ENCODE measurements at places on chromosomes 11 and 22.

- no peak for DNase-seq
Measured at GRCh38 chr22:24723111-24723510, 51.4 kb downstream of the PIWIL3 start.

DNA sequence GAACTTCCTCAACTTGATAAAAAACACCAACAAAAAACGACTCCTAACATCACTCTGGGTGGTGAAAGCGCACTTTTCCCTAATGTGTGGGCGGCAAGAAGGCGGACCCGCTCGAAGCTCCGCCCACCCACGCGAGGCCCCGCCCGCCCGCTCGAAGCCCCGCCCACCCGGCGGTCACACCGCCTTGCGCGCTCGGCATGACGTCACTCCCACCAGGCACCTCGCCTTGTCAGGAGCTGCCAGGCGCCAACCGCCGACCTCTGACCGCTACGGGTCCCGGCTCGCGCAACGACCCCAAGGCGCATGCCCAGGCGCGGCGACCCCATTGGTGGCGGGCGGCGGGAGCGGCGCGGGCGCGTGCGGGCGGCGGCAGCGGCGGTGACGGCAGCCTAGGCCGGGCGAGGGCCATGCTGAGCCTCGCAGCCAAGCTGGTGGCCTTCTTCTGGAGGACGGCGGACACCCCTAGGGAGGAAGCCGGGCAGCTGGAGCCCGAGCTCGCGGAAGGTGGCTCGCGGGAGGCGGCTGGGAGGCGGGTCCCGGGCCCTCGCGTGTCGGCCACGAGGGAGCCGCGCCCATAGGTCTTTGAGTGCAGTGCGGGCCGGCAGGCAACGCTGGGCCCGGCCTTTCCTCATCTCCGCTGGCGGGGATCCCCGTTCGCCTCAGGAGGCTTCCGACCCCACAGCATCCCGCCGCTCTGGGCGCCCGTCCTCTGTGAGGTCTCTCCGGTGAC lies at the start of gene MOV10L1:
Gene MOV10L1, plus strand, starts transcription at position 325 of the 730 bp plus-strand sequence. Its CDS starts 83 bp downstream, at position 408.
- no peak for DNase-seq

DNA sequence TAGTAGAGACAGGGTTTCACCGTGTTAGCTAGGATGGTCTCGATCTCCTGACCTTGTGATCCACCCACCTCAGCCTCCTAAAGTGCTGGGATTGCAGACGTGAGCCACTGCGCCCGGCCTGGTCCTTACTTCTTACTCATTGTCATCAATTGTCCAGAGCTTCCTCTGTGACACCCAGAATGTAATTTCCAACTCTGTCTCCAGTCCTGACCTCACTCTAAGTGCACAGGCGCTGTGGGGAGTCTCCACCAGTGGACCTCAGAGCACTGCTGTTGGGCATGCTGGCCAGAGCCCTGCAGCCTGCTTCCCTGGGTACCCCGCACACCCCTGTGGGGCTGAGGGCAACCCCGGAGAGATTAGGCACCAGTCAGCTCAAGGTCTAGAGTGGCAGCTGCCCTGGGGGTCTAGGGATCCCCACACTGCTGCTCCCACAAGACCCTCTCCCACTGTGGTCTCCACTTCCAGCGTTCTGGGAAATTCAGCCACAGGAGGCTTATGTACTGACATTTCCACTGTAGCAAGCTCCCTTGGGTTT lies 1140.3 kb downstream of the TBC1D22A start:
- no peak for DNase-seq

DNA sequence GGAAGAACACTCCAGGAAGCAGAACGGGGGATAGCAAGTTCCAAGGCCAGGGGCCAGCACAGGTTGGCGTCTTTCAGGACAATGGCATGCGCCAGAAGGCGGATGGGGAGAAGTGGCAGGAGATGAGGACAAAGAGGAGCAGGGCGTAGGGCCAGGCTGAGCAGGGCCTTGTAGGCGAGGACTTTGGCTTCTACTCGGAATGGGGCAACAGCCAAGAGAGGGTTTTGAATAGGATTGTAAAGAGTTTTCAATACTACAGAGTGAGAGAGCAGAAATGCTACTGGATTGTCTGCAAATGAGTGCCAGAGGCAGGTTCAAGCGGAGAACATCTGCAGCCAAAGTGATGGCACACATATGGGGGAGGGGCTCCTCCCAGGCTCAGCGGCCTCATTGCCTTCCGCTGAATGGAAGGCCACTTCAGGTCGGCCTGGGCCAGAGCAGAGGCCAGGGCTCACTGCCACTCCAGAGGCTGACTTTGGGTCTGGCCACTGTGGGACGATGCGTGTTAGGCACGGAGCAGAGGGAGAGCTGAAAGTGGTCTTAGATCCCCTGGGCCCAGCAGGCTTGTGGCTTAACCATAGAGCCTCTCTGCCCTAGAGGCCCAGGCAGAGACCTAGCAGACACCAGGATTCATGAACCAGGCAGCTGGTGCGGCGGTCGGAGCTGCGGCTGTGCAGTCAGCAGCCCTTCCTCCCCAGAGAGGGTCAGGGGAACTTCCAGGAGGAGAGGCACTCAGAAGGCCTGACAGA lies 118.2 kb downstream of the DSCAML1 start:
- no peak for DNase-seq

DNA sequence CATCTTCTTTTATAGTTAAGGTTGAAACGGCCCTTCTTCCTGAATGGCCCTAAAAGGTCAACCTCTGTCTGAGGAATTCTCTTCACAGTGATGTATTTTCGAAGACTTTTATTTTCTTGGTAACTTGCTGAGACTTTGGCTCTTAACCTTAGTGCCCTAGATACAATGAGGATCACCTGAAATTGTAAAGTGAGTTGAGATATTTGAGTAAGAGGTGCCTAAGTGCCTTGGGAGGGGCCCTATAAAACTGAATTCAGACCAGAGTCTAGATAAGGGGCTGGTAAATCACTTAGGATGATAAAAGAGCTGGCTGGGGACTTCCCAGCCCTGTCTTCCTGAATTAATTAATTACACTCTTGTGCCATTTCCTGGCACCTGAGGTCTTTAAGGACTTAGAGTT lies 505.6 kb upstream of the KIRREL3 start:
- DNase-seq = no peak

DNA sequence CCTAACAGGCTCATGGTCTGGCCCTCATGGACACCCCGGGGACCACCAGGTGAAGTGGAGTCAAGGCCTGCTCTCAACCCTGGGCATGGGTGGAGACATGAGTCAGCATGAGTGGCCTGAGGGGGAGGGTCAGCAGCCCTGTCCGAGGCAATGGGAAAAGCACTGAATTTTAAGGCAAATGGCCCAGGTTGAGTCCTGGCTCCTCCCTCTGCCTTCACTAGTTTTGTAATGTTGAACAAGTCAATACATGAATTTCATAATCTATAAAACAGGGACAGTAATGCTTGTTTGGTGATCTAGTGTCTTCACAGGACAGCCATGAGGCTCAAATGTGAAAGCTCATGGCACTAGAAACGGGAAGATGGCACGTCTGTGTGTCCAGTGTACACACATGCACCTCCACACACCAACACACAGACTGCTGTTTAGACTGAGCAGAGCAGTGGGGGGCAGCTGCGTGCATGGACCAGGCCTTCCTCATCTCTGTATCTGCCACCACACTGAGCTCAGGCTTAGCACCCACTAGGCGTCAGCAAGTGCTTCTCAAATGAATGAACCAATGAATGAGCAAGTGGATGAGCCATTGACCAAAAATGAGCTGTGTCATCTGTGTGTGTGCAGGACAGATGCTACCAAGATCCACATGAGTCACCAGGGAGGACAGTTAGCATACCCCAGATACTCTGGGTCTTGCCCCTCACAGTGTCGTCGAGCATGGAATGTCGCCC lies 63.4 kb downstream of the NRXN2 start:
- DNase-seq = no peak

GRCh38 chr22:36343070-36343719 lies 44.6 kb downstream of the MYH9 start:
- no peak for DNase-seq

GRCh38 chr22:30921108-30921507 lies 47.5 kb downstream of the MORC2 start:
- DNase-seq = no peak

GRCh38 chr11:2754008-2754407 lies 54.2 kb upstream of the KCNQ1OT1 start:
- DNase-seq = no peak

- no peak for DNase-seq
Measured at GRCh38 chr11:61716478-61717285, 35.8 kb upstream of the MYRF start.

- no peak for DNase-seq
Measured at GRCh38 chr22:36608987-36609386, 80.0 kb upstream of the EIF3D start.

DNA sequence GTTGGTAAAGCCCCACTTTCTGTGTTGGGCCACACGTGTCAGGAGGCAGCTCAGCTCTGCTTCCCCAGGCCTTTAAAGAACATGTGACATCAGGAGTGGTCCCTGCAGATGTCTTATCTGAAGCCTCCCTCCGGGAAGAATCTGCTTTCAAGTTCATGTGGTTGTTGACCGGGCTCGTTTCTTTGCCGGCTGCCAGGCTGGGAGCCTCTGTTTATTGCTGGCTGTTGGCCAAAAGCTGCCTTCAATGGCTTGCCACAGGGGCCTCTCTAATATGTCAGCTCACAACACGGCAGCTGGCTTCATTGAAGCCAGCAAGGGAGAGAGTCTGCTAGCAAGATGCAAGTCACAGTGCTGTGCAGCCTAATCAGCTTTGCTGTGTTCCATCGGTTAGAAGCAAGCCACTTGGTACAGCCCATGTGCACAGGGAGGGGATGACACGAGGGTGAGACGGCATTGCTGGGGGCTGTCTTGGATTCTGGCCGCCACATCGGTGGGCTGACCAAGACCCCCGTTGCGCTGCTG lies 14.6 kb downstream of the MRGPRF start:
- DNase-seq = no peak

DNA sequence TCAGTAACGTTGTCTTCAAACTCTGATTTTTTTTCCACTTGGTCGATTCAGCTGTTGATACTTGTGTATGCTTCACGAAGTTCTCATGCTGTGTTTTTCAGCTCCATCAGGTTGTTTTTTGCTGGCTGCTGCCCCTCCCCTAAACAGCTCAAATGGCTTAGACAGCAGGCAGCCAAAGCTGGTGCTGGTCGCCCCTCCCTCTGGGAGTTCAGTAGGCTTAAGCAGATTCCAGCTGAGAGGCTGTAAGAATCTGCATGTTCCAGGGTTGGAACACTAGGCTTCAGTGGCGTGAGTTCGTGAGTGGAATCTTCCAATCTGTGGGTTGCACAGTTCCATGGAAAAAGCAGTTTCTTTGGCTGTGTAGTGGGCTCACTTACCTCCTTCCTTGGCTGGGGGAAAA lies 10.3 kb upstream of the FIBIN start:
- no peak for DNase-seq

- no peak for DNase-seq
Measured at GRCh38 chr11:118008271-118008911, 22.2 kb downstream of the IL10RA start.

GRCh38 chr11:120759046-120759445 lies 247.5 kb downstream of the GRIK4 start:
- no peak for DNase-seq

GRCh38 chr11:44726283-44727113 lies at the start of gene TSPAN18:
TSPAN18 (plus strand) TSS chr11:44726962; CDS start chr11:44906417, 179,455 bp downstream.
- peak; percentile 63 for DNase-seq

GRCh38 chr11:67054836-67055523 lies 1.7 kb upstream of the RHOD start:
- no peak for DNase-seq

- no peak for DNase-seq
Measured at GRCh38 chr11:44622190-44622650, 56.8 kb downstream of the CD82 start.

DNA sequence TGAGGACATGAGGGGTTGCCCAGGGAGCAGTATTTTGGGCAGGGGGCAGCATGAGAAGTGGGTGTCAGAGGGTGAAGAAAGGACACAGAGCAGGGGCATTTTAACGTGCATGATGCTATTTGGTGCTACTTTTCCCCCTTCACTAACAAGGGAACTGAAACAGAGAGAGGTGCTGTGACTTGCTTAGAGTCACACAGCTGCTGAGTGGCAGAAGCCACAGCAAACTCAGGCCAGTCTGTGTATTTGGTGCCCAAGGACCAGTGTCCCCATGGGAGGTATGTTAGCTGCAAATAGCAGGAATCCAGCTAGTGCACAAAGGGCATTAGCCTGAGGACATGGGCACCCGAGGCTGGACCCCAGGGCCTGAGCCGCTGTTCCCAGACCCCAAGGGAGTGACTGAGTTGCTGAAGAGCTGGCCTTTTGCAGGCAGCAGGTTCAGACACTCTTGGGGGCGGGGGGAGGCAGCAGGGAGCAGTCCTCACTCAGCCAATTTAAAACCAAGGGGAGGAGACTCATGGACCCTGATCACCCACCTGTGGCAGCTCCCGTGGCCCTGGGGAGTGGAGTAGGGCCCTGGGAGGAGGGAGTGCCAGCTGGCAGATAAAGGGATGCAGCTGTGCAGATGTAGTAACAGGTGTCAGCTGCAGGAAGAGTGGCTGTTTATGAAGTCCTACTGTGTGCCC lies 14.6 kb downstream of the PARVG start:
- DNase-seq = no peak

DNA sequence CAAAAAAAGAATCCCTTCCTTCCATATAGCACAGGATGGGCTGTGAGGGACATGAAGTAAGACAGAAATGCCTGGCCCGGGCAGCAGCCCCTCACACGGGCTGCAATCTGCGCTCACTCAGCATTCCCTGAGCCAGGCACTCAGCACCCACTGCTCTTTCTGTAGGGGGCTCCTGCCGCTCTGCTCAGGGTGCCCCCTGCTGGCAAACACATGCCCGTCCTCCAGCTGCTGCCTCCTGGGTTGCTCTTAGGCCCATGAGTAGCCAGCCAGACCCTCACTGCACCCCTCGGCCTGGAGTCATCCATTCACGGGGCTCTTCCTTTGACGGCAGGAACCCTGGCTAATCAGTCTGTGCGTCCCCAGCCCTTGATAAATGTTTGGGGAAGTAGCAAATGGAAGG lies 6.9 kb downstream of the MCAT start:
- peak; percentile 67 for DNase-seq

- DNase-seq = peak; percentile 4
Measured at GRCh38 chr11:81237139-81237538, 1496.5 kb downstream of the FAM181B start.

GRCh38 chr11:24406980-24407379 lies 89.9 kb upstream of the LUZP2 start:
- DNase-seq = no peak

- no peak for DNase-seq
Measured at GRCh38 chr22:23301591-23301990, 121.3 kb downstream of the BCR start.

GRCh38 chr11:67053896-67054329 lies 2.7 kb upstream of the RHOD start:
- DNase-seq = peak; percentile 59

- no peak for DNase-seq
Measured at GRCh38 chr11:9071692-9072091, 19.7 kb downstream of the SCUBE2 start.

- DNase-seq = no peak
Measured at GRCh38 chr11:77324508-77324907, 23.0 kb upstream of the GDPD4 start.

DNA sequence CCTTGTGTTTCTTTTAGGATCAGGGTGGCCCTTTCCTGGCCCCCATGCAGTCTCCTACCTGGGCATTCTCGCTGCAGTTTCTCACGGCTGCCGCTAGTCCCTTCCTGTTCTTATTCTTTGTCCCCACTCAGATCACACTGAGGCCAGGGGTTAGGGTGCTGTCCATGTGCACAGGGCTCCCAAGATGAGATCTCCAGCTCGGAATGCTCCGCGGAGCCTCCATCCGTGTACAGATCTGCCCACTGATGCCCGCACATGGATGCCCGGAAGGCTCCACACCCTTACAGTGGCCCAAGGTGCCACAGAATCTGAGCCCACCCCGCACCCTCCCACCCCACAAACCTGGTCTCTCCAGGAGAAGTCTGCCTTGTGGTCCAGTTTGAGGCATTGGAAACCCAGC lies 457.3 kb downstream of the TBC1D22A start:
- no peak for DNase-seq

- DNase-seq = no peak
Measured at GRCh38 chr11:9078113-9079086, 13.0 kb downstream of the SCUBE2 start.

- no peak for DNase-seq
Measured at GRCh38 chr22:36913427-36914389, at the start of gene CSF2RB. CSF2RB (plus strand) TSS chr22:36913628; CDS start chr22:36922208, 8,580 bp downstream.
